Mammary epithelial cell (primary cell): ENCODE measurements at places on chromosomes 2 and 18.

DNA sequence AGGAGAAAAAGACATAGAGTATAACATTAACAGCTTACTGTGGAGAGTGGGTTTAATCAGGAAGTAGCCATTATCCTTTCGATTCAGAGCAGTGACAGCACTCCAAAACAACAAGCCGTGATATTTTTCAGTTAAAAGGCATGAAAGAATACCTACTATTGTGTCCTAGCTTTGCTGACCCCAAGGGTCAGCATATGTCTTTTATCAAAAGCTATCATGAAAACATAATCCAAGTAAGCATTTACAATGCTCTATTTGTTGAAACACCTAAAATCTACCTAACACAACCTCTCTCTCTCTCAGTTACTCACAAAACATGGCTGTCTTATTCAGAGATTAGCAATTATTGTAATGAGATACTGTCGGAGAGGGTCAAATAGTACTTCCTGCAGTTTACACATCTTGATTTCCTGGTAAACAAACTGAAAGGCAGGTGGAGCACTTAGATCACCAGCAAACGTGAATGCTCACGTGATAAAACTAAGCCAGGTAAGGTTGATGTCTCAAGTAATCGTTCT is 100.0 kb downstream of the BAZ2B start:
- peak; percentile 80 for DNase-seq

DNA sequence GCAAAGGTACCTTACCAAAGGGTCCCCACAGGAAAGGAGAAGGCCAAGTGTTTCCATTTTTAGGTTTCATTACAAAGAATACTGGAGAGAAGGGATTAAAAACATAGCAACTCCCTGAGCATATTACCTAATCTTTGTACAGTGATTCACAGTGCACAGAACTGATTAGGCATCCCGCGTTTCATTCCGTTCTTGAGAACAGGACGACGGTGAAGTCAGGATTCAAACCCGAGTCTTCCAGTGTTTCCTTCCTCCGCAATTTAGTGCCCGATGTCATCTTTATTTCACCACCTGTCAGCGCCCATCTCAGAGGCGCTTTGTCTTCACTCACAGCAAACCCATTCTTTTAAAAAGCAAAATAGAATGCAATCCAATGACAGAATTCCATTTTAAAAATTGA is 488.5 kb downstream of the EIPR1 start:
- no peak for DNase-seq

DNA sequence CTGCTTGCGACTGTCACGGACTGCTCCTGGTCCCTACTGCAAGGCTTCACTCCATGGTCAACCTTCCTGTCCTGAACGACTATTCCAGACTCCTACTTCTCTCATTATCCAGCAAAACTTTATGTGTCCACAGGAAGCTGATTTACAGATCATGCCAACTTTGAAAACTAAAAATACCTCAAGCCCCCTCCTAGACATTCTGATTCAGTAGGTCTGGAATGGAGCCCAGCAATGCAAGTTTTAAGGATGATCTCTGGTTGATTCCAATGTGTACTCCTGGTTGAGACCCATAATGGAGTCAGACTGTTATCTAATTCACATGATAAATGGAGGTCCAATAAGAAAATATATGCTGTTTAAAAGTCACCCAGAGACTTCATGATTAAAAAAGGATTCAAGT is 13.1 kb upstream of the LRATD1 start:
- DNase-seq: no peak

- no peak for DNase-seq
These were observed 137.0 kb upstream of the HDAC4 start for GRCh38 chr2:239537633-239538356.

- DNase-seq: no peak
These were observed 9.4 kb upstream of the SERPINB7 start for GRCh38 chr18:63765837-63766236.
